ENCODE measurements at places on chromosomes 3 and 15. TPM values are rescaled to one million over a fixed set of nuclear protein-coding genes. Genes with fewer than 3 reads are reported as not detected.

DNA sequence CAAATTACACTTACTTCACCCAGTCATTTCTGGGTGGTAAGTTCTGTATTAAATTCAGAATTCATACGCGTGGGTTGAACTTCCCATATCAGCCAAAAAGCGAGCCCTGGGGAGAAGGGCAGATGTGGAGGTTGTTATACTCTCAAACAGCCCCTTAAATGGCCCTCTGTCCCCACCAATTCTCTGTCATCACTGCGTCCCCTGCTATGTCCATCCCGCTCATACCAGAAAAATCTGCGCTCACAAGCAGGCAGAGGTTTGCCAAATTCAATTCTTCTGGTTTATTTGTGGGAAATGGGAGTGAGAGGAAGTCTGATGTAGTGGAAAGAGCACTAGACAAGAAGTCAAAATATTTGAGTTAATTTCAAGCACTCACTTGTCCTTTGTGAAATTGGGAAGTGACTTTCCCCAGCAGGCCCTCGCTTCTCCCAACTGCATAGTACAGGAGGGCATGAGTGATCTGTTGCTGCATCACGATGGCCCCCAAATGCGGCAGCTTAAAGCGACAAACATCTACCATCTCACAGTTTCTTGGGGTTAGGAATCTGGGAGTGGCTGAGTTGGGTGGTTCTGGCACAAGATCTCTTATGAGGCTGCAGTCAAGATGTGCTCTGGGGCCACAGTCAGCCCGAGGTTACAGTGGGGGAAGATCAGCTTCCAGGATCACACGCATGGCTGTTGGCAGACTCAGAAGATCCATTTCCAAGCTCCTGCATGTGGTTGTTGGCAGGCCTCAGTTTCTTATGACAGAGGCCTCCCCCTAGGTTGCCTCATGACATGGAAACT lies 67.7 kb downstream of the CPN2 start:
- no peak overlapping the region for H3K4me3 ChIP-seq
- H3K27me3 ChIP-seq = no peaks in the 10 kb centered on the region
- DNase-seq = peak; percentile 15
- no peak overlapping the region for H3K27ac ChIP-seq
- peaks cover 15% of the 10 kb centered on the region for H3K4me1 ChIP-seq

DNA sequence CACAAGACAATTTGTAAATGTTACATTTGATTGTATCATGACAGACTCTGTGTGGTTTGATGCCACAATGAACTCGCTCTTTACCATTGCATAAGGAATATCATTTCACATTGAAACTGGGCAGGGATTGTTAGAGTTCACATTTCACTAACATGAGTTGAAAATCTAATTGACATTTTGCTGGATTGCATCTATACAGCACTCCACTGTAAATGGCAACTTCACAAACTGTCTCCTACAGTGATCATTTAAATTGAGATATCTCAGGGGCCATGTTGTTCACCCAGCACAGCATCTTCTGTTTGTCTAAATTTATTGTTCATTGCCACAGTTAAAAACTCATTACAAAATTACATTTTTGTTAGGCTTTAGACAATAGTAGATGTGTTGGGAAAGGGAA lies 499.4 kb downstream of the GBE1 start:
- H3K4me3 ChIP-seq = no peak overlapping the region
- no peaks in the 10 kb centered on the region for H3K36me3 ChIP-seq
- no peak overlapping the region for H3K27ac ChIP-seq
- H3K4me1 ChIP-seq = no peaks in the 10 kb centered on the region
- DNase-seq = no peak
- no peaks in the 10 kb centered on the region for H3K27me3 ChIP-seq

- H3K36me3 ChIP-seq = peaks cover 4% of the 10 kb centered on the region
- H3K4me3 ChIP-seq = no peak overlapping the region
- H3K4me1 ChIP-seq = no peaks in the 10 kb centered on the region
- no peak overlapping the region for H3K27ac ChIP-seq
These were observed 512.3 kb upstream of the MDFIC2 start for GRCh38 chr3:70824773-70825172.

GRCh38 chr3:134087060-134087974 lies 57.6 kb upstream of the SLCO2A1 start:
- no peaks in the 10 kb centered on the region for H3K36me3 ChIP-seq
- no peak overlapping the region for H3K27ac ChIP-seq
- no peak for DNase-seq
- no peaks in the 10 kb centered on the region for H3K4me1 ChIP-seq
- H3K27me3 ChIP-seq = no peaks in the 10 kb centered on the region
- no peak overlapping the region for H3K4me3 ChIP-seq

DNA sequence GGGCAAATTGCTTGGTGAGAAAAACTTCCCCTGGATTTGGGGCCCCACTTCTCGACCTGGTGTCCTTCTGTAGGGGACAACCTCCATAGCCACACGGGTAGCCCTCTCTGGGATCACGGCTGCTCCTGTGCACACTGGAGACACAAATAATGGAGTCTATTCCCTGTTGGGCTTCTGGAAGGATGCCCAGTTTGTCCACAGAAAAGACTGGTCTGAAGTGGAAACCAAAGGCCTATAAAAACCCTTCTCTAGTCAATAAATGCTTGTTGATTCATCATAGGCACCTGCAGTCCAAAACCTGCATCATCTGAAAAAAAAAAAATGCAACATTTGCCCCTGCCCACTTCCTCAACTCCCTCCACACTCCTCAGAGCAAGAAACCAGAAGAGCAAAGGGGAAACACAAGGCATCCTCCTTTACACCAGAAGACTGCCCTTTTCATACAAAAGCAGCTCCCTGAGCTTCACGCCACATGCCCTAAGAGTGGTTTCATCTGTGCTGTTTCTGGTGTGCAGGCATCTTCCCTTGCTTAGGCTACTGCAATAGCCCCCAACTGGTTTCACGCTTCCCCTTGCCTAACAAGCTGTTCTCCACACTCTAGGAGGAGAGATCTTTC lies 36.3 kb downstream of the SRGAP3 start:
- no peaks in the 10 kb centered on the region for H3K27me3 ChIP-seq
- H3K4me1 ChIP-seq = peaks cover 3% of the 10 kb centered on the region
- no peak overlapping the region for H3K4me3 ChIP-seq
- no peak for DNase-seq

- H3K27me3 ChIP-seq = no peaks in the 10 kb centered on the region
- H3K27ac ChIP-seq = no peak overlapping the region
- H3K4me1 ChIP-seq = no peaks in the 10 kb centered on the region
These were observed 45.9 kb downstream of the PPARG start for GRCh38 chr3:12334786-12335185.

- H3K36me3 ChIP-seq = no peaks in the 10 kb centered on the region
- no peak overlapping the region for H3K4me3 ChIP-seq
- H3K27me3 ChIP-seq = peaks cover 96% of the 10 kb centered on the region
- no peaks in the 10 kb centered on the region for H3K4me1 ChIP-seq
- peak; percentile 47 for DNase-seq
- no peak overlapping the region for H3K27ac ChIP-seq
These were observed 36.8 kb upstream of the POLG start for GRCh38 chr15:89371228-89372044.

GRCh38 chr15:63473749-63473998 lies 30.7 kb upstream of the USP3 start:
- H3K27ac ChIP-seq = no peak overlapping the region
- H3K4me1 ChIP-seq = no peaks in the 10 kb centered on the region
- H3K27me3 ChIP-seq = no peaks in the 10 kb centered on the region
- DNase-seq = no peak
- H3K4me3 ChIP-seq = no peak overlapping the region

GRCh38 chr3:122916580-122916979 lies 111.0 kb downstream of the SEMA5B start:
- H3K4me1 ChIP-seq = no peaks in the 10 kb centered on the region
- H3K4me3 ChIP-seq = no peak overlapping the region
- no peaks in the 10 kb centered on the region for H3K27me3 ChIP-seq
- DNase-seq = no peak
- no peak overlapping the region for H3K27ac ChIP-seq

DNA sequence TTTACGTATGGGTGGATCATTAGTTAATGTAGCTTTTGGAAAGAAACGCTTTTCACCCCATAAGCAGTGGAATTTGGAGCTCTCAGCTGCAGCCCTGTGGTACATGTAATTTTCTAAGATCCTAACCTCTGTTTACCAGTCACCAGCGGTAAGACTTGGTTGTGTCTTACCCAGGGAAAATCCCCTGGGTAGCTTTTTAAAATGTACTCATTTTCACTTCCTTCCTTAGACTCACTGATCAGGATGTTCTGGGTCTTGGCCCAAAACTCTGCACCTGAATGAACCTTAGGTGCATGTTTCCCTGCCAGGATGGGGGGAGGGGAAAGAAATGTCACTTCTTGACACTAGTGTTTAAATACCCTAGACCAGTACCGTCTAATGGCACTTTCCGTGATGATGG lies 605.2 kb downstream of the MAGI1 start:
- no peaks in the 10 kb centered on the region for H3K27me3 ChIP-seq
- H3K27ac ChIP-seq = no peak overlapping the region
- DNase-seq = no peak
- H3K4me3 ChIP-seq = no peak overlapping the region
- H3K36me3 ChIP-seq = peaks cover 37% of the 10 kb centered on the region

Gene MESP1
- total RNA-seq = not detected

Gene ZXDC
- total RNA-seq = 26.9 TPM

Gene COL8A1
- total RNA-seq = 0.26 TPM

Gene ILDR1
- total RNA-seq = 0.68 TPM

Gene HEG1
- 9.3 TPM for total RNA-seq

Data from H9 (cell line).